ENCODE measurements at places on chromosomes 7 and 10. TPM values are rescaled to one million over a fixed set of nuclear protein-coding genes. Genes with fewer than 3 reads are reported as not detected.

DNA sequence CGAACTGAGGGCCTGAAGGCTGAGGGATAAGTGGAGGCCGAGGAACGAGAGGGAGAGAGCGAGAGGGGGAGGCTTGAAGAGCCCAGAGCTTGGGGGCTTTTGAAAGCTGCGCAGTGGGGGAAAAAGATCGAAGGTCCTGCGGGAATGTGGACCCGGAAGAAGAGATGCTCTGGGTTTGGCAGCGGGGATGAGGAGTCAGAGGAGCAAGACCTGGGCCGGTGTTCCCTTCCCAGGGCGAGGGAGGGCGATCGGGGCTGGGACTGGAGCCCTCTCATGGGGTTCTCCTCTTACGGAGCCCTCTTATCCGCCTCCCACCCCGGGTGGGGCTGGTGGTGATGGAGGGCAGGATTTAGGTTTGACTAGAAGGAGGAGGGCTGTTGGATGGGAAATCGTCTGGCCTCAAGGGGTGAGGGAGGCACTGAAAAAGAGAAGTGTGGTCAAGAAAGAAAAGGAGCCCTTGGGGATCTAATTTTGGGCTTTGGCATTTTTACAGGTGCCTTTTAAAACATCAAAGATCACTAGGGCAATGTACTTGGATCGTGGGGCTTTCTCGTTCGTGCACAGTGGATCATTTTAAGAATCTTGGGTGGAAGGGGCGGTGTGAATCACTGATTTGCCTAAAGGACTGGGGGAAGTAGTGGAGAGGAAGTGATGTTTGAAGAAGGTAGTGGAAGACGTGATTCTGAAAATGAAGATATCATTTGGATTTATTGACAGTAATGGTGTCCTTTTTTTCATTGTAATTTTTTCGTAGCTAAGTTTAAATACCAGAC is 637 bp downstream of the SAMD8 start:
- H3K27me3 ChIP-seq, result no peaks in the 10 kb centered on the region
- H3K36me3 ChIP-seq, result no peaks in the 10 kb centered on the region
- peak overlapping the region; percentile 99 for H3K27ac ChIP-seq
- peaks cover 11% of the 10 kb centered on the region for H3K4me1 ChIP-seq
- H3K4me3 ChIP-seq, result peak overlapping the region; percentile 98

Gene ZNF853
- 14.8 TPM for total RNA-seq

GRCh38 chr10:124725171-124725631 is 19.0 kb downstream of the FAM53B start:
- peak overlapping the region; percentile 90 for H3K27ac ChIP-seq
- no peak for DNase-seq
- H3K27me3 ChIP-seq, result no peaks in the 10 kb centered on the region
- H3K4me1 ChIP-seq, result peaks cover 65% of the 10 kb centered on the region

Gene JCAD
- 169 TPM for total RNA-seq

Gene GNGT1
- total RNA-seq, result not detected

Gene MICU1
- total RNA-seq, result 53.1 TPM

- no peaks in the 10 kb centered on the region for H3K27me3 ChIP-seq
- no peak overlapping the region for H3K27ac ChIP-seq
- no peak overlapping the region for H3K4me3 ChIP-seq
- H3K4me1 ChIP-seq, result no peaks in the 10 kb centered on the region
- no peak for DNase-seq
These were observed 455.0 kb downstream of the CCSER2 start for GRCh38 chr10:84783386-84783785.

DNA sequence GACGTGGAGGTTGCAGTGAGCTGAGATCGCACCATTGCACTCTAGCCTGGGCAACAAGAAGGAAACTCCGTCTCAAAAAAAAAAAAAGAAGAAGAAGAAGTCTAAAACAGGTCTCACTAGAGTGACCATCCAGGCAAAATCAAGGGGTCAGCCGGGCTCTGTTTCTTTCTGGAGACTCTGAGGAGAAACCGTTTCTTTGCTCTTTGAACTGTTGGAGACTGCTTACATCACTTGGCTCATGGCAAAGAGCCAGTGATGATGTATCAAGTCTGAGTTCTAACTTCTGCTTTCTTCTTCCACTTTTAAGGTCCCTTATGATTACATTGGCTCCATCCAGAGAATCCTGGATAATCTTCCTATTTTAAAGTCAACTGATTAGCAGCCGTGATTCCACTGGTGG is 306.8 kb downstream of the WDR11 start:
- no peaks in the 10 kb centered on the region for H3K27me3 ChIP-seq
- no peaks in the 10 kb centered on the region for H3K36me3 ChIP-seq
- peaks cover 11% of the 10 kb centered on the region for H3K4me1 ChIP-seq
- H3K27ac ChIP-seq, result no peak overlapping the region
- DNase-seq, result no peak

GRCh38 chr10:118449521-118449920 is 107.4 kb upstream of the FAM204A start:
- H3K4me3 ChIP-seq, result no peak overlapping the region
- H3K4me1 ChIP-seq, result peaks cover 7% of the 10 kb centered on the region
- H3K27ac ChIP-seq, result no peak overlapping the region

DNA sequence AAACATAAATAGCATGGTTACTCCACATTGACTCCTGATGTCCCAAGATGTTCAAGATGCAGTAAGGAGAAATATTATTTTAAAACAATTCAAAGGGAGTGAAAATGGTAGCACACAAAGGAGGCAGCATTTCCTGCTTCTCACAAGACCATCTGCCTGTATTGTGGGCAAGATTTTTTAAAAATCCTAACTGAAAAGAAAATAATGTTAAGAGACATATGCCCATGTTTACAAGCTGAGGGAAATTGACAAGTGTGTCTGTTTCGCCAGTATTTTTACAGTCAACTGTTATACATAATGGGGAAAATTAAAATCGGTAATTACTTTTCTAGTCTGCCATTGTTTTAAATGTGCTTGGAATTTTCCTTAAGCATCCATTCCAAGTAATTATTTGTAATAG is 646.2 kb upstream of the C7orf33 start:
- no peaks in the 10 kb centered on the region for H3K36me3 ChIP-seq
- H3K27me3 ChIP-seq, result no peaks in the 10 kb centered on the region
- H3K27ac ChIP-seq, result no peak overlapping the region
- DNase-seq, result peak; percentile 79
- no peaks in the 10 kb centered on the region for H3K4me1 ChIP-seq

Gene NIPSNAP2
- total RNA-seq, result 70.9 TPM

Gene EBLN1
- not detected for total RNA-seq

DNA sequence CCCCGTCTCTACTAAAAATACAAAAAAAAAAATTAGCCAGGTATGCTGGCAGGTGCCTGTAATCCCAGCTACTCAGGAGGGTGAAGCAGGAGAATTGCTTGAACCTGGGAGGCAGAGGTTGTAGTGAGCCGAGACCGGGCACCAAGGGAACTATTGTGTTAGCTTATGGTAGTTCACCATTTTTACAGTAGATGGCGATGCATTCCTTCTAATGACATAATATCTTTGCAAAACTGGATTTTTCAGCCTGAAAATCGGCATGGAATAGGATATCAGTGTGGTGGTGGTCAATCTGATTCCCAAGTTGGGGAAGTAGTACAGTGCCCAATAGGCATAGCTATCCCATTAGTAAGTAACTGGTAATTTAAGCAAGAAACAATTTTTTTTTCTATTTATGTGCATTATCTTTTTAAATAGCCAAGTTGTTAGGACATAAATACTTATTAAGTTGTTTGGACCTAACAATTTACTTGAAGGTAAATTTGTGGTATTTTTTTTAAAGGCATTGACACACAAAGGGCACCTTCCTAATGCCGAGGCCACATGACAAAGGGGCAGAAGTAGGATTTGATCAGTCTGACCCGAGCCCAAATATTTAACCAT is 17.6 kb upstream of the IMPDH1 start:
- no peak overlapping the region for H3K27ac ChIP-seq
- H3K4me3 ChIP-seq, result no peak overlapping the region
- peak; percentile 54 for DNase-seq

DNA sequence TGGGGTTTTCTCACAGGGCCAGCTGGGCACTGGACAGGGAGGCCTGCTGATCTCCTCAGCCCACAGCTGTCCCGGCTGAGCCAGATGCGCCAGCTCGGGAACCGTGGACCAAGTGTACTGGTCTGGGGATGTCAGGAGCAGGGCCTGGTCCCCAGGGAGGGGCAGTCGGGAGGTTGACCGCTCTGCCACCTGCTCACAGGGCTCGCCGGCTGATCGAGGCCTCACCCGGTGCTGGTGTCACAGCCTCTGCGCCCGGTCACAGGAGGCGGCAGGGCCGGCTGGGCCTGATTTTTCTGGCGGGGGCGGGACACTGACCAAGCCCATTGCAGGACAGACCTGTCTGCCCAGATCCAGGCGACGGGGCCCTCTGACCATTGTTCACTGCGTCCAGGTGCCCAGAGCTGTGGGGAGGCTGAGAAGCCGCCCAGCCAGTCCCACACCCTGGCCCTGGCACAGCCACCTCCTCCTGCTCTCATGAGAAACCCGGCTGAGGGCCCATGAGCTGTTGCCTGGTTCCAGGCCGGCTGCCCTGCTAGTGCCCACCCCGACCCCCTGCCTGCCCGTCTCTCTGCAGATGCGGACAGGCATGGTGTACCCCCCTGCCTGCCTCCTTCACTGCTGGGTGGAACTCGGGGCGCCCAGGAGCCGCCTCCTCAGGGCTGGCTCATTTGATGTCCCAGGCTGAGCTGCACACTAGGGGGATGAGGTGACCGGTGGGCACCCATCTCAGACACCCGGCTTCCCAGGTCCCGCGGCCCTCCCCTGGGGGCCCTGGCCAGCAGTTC is 3.0 kb upstream of the TMEM184A start:
- no peak overlapping the region for H3K27ac ChIP-seq
- H3K27me3 ChIP-seq, result no peaks in the 10 kb centered on the region
- DNase-seq, result no peak
- H3K4me3 ChIP-seq, result no peak overlapping the region
- peaks cover 21% of the 10 kb centered on the region for H3K36me3 ChIP-seq

- peak within 1 kb of the TSS; percentile 61 for H3K27ac ChIP-seq
- no peaks in the 10 kb centered on the region for H3K36me3 ChIP-seq
- DNase-seq, result peak; percentile 96
- peaks cover 10% of the 10 kb centered on the region for H3K27me3 ChIP-seq
- peak within 1 kb of the TSS; percentile 50 for H3K4me3 ChIP-seq
- H3K4me1 ChIP-seq, result peaks cover 18% of the 10 kb centered on the region
These were observed at the start of gene GRM3 for GRCh38 chr7:86643561-86644281. Gene GRM3 (plus strand): TSS chr7:86643909. CDS start chr7:86765146, 121,237 bp downstream.

Gene FAM241B
- 5.1 TPM for total RNA-seq

- H3K4me1 ChIP-seq, result no peaks in the 10 kb centered on the region
- no peak overlapping the region for H3K4me3 ChIP-seq
- H3K27ac ChIP-seq, result no peak overlapping the region
- no peaks in the 10 kb centered on the region for H3K36me3 ChIP-seq
- no peaks in the 10 kb centered on the region for H3K27me3 ChIP-seq
- DNase-seq, result no peak
These were observed 21.8 kb upstream of the TECTB start for GRCh38 chr10:112261281-112261822.

Gene HEPACAM2
- total RNA-seq, result 0.11 TPM

DNA sequence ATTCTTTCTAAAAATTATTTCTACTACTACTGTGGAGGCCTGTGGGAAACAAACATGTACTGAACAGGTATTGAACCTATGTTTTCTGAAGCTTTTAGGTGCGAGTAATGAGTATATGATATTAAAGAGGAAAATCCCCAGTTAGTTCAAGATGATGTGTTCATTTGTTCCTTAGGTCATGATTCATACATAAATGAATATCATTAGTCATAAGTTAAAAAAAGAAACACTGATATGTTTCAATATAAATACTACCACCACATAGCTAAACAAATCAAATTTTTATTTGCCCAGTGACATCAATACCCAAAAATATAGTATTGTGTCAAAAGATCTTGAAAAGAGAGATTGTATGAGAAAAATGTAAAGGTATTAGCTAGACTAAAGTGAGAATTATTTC is 210.7 kb upstream of the GNAI1 start:
- H3K4me3 ChIP-seq, result no peak overlapping the region
- DNase-seq, result no peak
- no peaks in the 10 kb centered on the region for H3K36me3 ChIP-seq
- H3K27me3 ChIP-seq, result no peaks in the 10 kb centered on the region
- H3K27ac ChIP-seq, result no peak overlapping the region
- no peaks in the 10 kb centered on the region for H3K4me1 ChIP-seq

DNA sequence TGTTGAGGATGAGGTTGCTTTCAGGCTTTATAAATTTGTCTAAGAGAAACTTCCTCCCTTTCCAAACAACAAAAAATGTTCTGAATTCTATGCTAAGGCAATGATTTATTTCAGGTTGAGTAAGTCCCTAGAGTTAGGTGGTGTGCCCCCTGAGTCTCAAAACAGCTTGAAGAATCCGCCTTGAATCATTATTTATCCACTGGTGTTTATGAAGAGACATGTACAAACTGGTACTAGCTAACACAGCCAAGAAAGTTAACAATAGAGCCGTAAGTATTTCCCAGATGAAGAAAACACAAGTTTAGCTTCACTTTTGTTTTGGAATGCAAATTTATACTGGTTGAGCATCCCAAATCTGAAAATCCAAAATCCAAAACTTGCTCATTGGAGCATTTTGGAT is 66.2 kb upstream of the SRPK2 start:
- H3K27ac ChIP-seq, result no peak overlapping the region
- H3K36me3 ChIP-seq, result no peaks in the 10 kb centered on the region
- no peak for DNase-seq
- peaks cover 2% of the 10 kb centered on the region for H3K4me1 ChIP-seq
- no peaks in the 10 kb centered on the region for H3K27me3 ChIP-seq
- no peak overlapping the region for H3K4me3 ChIP-seq

GRCh38 chr7:54687462-54688212 is 71.4 kb downstream of the SEC61G start:
- no peak overlapping the region for H3K27ac ChIP-seq
- no peaks in the 10 kb centered on the region for H3K36me3 ChIP-seq
- H3K4me3 ChIP-seq, result no peak overlapping the region
- no peaks in the 10 kb centered on the region for H3K4me1 ChIP-seq

- H3K27me3 ChIP-seq, result no peaks in the 10 kb centered on the region
- peak; percentile 53 for DNase-seq
- H3K36me3 ChIP-seq, result no peaks in the 10 kb centered on the region
- H3K4me3 ChIP-seq, result no peak overlapping the region
These were observed 99.1 kb downstream of the NRP1 start for GRCh38 chr10:33235251-33235884.

GRCh38 chr10:118793545-118793944 is 38.8 kb upstream of the CACUL1 start:
- DNase-seq, result no peak
- H3K4me1 ChIP-seq, result no peaks in the 10 kb centered on the region
- no peaks in the 10 kb centered on the region for H3K27me3 ChIP-seq

GRCh38 chr10:95742485-95742884 is 13.5 kb upstream of the ENTPD1 start:
- H3K27me3 ChIP-seq, result no peaks in the 10 kb centered on the region
- H3K36me3 ChIP-seq, result no peaks in the 10 kb centered on the region
- H3K27ac ChIP-seq, result peak overlapping the region; percentile 70
- no peak for DNase-seq
- H3K4me3 ChIP-seq, result no peak overlapping the region
- H3K4me1 ChIP-seq, result peaks cover 3% of the 10 kb centered on the region

- no peaks in the 10 kb centered on the region for H3K27me3 ChIP-seq
- no peak overlapping the region for H3K4me3 ChIP-seq
- no peaks in the 10 kb centered on the region for H3K36me3 ChIP-seq
- H3K27ac ChIP-seq, result peak overlapping the region; percentile 18
- peak; percentile 70 for DNase-seq
These were observed 179.3 kb downstream of the PFKFB3 start for GRCh38 chr10:6382081-6382480.

Gene GPR15LG
- total RNA-seq, result not detected

Gene CLCN1
- 0.28 TPM for total RNA-seq

- H3K27me3 ChIP-seq, result no peaks in the 10 kb centered on the region
- no peaks in the 10 kb centered on the region for H3K36me3 ChIP-seq
- no peaks in the 10 kb centered on the region for H3K4me1 ChIP-seq
These were observed 78.3 kb upstream of the FZD8 start for GRCh38 chr10:35720366-35720765.

Gene OR13A1
- total RNA-seq, result not detected

Gene PIP
- not detected for total RNA-seq

GRCh38 chr7:112855227-112855626 is 65.0 kb upstream of the TMEM168 start:
- no peaks in the 10 kb centered on the region for H3K4me1 ChIP-seq
- H3K4me3 ChIP-seq, result no peak overlapping the region
- H3K36me3 ChIP-seq, result no peaks in the 10 kb centered on the region
- no peak for DNase-seq

Gene CLDN12
- total RNA-seq, result 52.3 TPM
